RPMI8226 (cell line): ENCODE measurements at places on chromosomes 5 and 9.

GRCh38 chr9:88749420-88749819, 214.4 kb downstream of the NXNL2 start:
- no peak for DNase-seq

- no peak for DNase-seq
Observed at GRCh38 chr9:86632537-86632936, 278.3 kb upstream of the TUT7 start.

- DNase-seq, result no peak
Observed at GRCh38 chr5:35803191-35803651, 53.5 kb upstream of the IL7R start.

- peak; percentile 86 for DNase-seq
Observed at GRCh38 chr9:21294364-21294774, 10.7 kb downstream of the IFNA5 start.

- no peak for DNase-seq
Observed at GRCh38 chr9:117002686-117003085, 315.6 kb downstream of the TRIM32 start.

DNA sequence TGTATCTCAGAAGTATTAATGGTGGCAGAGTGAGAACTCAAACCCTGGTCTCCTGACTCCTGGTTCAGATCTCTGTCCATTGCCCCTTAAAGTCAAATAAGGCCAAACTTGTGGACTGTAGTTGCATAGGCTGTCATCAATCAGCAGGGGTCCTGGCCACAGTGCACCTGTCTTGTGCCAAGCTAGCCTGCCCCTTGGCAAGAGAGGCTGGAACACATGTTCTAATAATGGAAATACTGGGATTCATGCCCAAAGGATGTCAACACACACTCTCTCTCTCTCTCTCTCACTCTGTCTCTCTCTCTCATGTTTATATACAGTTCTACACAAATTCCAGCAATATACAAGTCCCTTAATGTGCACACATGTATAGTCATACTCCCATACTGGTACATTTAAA, 44.3 kb downstream of the GLRA1 start:
- no peak for DNase-seq

GRCh38 chr5:143992496-143992895, 178.0 kb downstream of the YIPF5 start:
- no peak for DNase-seq

- peak; percentile 58 for DNase-seq
Observed at GRCh38 chr9:134962065-134962972, 44.6 kb upstream of the FCN1 start.

DNA sequence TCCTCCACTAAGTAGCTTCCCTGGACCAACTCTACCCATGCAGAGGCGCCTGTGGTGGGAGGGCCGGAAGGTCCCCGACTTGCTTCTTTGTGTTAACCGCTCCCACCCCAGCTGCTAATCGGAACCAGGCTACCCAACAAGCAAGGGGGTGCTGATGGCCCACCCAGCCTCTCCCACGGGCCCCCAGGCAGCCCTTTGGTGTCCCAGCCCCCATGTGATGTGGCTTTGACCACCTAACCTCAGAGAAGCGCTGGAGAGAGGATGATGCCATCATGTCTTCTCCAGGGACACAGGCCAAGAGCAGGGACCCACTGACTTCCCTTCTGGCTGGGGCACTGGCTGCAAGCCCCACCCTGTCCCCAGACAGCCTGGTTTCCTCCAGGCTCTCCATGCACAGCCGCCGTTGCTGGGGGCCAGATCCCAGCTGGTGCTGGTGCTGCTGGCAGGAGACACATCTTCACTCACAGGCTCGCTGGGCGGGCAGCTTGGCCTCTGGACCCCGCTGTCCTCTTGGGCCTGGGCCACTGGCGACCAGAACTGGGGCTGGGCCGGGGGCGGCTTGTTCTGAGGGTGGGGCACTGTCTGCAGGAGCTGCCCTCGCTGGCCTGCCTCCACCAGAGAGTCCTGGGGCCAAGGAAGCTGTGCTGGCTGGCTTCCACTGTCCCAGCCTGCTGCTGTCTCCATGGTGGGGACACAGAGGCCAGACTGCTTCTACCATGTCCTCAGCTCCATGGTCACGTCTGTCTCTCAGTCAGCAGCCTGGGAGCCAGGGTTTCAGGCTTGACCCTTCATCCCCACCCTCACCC, 27.8 kb downstream of the LAMC3 start:
- no peak for DNase-seq

- peak; percentile 3 for DNase-seq
Observed at GRCh38 chr9:105475302-105475701, 27.5 kb downstream of the FSD1L start.

GRCh38 chr5:156232251-156232869, 94.6 kb upstream of the SGCD start:
- DNase-seq, result no peak

GRCh38 chr5:78280261-78280660, 14.2 kb downstream of the AP3B1 start:
- DNase-seq, result no peak

DNA sequence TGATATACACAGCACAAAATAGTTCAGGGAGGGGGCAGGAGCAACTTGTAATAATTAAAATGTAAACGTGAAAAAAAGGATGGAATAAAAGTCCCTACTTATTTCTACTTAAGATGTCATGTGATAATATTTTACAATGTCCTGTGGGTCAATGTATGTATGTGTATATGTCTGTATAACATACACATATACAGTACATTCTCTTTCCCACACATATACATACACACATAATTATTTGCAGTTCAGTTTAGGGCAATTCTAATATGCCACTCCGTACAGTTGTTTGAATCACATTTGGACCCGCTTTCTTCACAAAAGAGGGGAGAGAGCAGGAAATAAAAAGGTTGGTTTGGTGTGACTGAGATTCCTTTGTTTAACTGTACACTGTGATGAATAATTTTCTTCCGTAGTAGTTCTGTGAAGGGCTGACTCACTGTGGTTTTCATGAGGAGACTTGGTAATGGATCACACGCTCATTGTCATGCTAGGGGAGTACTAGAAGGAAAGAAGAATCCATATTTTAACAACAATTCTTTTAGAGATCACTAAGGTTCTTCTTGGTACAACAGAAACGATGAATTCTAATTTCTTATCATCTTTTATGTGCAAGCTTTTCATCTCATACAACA, 26.2 kb upstream of the ACOT12 start:
- DNase-seq, result no peak
